ENCODE measurements at places on chromosomes 7 and 10. TPM values are rescaled to one million over a fixed set of nuclear protein-coding genes. Genes with fewer than 3 reads are reported as not detected.

Gene EGFR
- 33.8 TPM for total RNA-seq

Gene PAPSS2
- total RNA-seq, result 14.8 TPM

Gene ZNF316
- 60.3 TPM for total RNA-seq

Gene ZFYVE27
- total RNA-seq, result 62.2 TPM

Gene FKBP6
- not detected for total RNA-seq

Gene CRTAC1
- total RNA-seq, result 25.2 TPM

Gene GPR15LG
- total RNA-seq, result not detected

Gene FAM25G
- total RNA-seq, result not detected

Gene DNAJB9
- 7.5 TPM for total RNA-seq

DNA sequence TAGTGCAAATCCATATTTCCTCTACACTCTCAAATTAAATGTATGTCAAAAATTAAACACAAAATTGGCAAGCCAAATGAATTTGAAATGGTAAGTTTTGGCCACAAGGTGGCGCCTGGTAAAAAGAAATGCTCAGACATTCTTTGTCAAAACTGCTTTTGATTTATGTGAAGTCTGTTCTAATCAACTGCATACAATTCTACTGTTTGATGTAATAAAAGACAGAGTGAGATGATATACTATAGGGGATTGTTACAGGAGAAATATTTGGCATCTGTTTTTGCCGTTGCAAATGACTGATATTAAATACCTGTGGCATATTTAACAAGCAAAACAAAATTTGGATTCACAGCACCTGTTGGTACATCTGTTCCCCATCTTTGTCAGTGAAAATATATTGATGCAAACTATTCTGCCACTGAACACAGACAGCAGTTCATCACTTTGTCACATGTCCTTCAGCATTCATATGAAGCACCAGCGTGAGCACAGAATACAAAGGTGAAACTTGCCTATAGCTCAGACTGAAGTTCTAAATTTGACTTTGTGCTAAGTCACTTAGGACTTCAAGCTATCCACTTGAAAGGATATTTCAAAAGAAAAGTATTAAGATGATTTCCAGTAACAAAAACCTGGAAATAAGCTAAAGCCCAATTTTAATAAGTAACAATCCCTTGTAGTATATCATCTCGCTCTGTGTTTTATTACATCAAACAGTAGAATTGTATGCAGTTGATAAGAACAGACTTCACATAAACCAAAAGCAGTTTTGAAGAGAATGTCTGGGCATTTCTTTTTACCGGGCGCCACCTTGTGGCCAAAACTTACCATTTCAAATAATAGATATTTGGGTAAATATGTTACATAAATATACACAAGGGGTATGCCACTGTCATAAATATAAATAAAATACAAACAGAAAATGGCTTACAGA, 10.2 kb upstream of the CH25H start:
- peak; percentile 76 for DNase-seq

DNA sequence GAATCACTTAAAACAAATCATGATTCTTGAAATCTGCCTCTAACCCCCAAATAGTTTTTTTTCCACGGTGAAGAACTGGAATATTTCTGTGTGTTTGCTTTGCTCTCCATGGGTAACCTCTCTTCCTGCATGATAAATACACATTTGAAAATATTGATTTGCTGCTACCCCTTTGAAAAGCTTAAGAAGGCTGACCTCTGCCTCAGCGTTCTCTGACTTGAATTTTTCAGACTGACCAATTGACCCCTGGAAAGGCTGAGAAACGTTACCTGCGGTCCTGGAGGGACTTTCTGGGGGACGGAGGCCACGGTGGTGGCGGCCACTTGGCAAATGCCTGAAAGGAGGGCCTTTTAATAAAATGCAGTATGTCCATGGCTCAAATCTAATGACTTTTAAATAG, 520.2 kb downstream of the LRMDA start:
- DNase-seq, result no peak

DNA sequence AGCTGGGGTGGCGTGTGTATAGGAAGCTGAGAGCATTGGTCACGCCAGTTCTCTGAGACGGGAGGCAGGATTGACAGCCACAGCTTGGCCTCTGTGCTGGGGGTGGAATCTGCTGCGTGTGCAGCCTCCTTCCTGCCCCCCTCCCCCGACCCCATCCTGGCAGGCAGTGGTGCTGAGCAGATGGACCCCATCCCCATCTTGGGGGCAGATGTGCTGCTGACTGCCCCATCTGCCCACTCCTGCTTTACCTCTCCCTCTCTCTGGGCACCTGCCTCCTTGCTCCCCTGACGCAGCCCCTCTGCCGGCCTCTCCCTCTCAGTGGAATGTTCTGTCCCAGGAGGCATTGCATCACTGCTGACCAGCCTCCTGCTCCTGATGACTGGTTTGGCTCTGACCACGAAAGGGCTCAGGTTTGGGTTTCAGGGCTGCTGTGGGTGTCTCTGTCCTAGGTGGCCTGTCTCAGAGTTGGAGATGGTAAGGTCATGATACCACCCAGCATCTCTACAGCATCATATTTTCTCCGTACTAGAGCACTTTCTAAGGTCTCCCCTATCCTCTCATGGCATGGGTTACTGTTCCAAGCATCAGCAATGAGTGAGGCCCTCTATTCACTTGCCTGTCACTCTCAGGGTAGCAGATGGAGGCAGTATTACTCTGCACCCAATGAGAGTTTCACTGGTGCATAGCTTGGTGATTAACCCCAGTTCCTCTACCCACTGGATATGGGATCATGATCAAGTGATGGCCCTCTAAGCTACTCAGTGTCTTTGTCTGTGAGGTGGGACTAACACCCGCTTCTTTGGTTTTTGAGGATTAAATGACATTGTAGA, 81.9 kb downstream of the RBM20 start:
- no peak for DNase-seq

- no peak for DNase-seq
Observed at GRCh38 chr10:15122477-15123030, 25.4 kb downstream of the RPP38 start.

DNA sequence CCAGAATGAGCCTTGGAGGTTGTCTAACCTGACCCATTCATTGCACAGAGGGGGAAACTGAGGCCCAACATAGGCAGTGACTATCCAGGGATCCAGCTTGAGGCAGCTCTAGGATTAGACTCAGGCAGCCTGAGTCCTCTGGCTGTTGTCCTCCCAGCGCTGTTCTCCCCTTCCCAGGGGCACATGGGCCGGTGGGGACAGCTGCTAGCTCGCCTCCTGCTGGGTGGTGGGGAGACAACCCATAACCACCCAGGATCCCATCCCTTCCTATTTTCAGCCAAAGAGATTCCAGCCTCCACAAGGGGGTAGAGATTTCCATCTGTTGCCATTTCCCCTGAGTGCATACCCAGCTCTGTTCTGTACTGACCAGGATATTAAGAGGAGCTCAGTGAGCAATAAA, 145.1 kb upstream of the GPR26 start:
- no peak for DNase-seq

GRCh38 chr7:90736968-90737939, 141.1 kb downstream of the CDK14 start:
- DNase-seq, result no peak

GRCh38 chr7:127928852-127929251, 102.4 kb downstream of the LRRC4 start:
- DNase-seq, result no peak

GRCh38 chr10:9535744-9536143, 1481.3 kb downstream of the GATA3 start:
- no peak for DNase-seq

DNA sequence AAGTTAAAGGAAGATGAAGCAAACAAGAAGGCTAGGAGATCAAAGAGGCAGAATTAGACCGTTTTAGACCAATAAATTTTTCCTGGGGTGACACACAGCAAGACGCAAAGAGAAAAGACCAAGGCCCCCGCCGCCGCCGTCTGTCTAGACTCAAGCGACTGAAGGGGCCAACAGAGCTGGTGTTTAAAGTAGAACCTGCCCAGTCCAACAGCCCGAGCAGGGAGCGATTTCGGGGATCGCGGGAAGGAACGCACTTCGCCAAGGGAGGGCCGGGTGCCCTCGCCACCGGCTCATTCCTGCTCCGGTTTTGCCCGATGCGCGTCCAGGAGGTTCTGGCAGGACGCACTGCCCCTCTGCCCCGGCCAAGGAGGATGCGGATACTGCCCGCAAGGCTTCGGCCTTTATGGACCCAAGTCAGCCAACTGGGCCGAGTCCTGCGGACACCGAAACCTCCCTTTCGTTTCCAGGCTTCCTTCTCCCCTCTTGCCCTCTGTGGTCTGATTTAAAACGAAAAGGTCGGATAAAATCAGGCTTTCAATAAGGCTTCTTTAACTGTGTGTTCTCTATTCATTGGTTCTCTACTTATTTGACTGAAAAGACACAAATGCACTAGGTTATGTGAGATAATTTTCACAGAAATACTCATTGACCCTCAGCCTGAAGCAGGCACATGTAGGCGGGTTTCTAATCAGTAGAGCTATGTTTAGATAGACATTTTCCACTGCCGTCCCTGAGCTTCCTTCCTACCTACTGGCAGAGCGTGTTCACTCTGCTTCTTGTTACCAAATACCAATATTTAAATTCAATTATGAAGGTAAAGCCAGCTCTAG, 2.2 kb upstream of the HOXA7 start:
- peak; percentile 58 for DNase-seq

DNA sequence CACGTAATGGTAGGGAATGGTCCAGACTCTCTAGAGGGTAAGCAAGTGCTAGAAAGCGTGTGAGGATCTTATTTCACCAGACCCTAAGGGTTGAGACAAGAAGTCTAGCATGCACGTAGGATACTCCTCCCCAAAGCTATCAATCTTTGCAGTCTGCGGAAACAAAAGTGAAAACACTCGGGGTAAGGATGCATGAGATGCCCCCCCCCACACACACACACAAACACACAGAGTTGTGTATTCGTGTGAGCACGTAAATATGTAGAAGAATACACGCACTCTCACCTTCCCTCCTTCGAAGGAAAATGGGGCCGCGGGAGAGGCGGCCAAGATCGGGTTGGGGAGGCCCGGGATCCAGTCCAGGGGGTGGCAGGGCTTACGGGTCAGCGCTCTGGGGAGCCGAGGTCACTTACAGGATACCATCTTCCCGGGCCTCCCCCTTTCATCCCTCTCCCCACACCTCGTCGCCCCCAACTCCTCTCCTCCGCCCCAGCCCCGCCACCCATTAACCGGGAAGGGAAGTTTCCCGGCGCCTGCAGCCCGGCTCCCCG, 455 bp downstream of the CUL2 start:
- DNase-seq, result no peak

DNA sequence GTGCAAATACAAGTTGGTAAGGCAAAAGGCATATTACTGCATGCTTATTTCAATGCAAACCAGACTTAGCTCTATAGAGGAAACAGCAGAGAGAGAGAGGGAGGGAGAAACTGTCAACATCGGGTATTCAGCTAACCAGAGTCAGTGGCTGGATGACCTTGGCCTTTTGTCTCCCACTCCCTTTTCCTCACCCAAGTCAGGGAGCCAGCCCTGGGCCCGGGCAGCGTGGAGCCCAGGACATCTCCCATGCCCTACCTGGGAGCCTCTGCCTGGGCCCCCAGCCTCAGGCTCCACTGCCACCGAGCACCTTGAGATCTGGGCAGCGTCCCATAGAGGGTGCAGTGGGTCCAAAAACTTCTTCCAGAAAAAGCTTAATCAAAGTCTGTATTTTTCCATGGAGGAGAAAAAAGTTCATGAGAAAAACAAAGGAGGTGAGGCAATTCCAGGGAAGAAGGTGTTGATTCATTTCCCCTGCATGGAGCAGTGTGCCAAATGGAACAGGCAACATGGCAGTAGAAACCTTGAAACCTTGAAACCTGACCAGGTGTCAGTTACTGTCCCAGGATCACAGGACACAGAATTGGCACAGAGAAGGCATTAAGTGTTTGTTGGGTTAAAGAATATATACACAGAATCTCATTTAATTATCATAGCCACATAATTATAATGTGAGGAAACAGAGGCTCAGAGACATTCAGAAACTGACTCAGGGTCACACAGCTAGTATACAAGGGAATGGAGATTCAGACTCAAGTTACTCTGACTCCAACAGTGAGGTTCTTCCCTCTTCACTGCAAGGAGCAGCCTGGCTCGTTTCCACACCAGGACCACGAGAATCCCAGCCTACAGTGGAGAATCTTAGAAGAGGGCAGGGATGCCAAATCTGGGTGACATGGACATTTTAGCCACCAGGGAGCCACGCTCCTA, 5.8 kb upstream of the NCOA4 start:
- no peak for DNase-seq

DNA sequence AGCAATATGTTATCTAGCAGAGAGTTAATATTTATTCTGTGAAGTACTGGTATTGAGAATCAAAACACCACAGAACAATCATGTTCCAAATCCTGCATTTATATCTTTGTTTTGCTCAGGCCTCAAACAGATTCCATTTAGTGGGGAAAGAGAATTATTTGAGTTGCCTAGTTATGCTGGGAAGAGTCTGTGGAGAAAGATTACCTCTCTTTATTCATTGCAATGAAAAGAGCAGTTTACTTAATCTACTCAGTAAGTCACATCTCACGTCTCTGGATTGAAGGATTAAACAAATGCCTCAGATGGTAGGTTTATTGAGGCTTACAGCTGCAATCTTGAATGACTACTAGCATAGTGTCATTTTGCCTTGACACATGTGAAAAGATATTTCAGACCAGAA, 76.4 kb downstream of the RUNDC3B start:
- DNase-seq, result no peak

DNA sequence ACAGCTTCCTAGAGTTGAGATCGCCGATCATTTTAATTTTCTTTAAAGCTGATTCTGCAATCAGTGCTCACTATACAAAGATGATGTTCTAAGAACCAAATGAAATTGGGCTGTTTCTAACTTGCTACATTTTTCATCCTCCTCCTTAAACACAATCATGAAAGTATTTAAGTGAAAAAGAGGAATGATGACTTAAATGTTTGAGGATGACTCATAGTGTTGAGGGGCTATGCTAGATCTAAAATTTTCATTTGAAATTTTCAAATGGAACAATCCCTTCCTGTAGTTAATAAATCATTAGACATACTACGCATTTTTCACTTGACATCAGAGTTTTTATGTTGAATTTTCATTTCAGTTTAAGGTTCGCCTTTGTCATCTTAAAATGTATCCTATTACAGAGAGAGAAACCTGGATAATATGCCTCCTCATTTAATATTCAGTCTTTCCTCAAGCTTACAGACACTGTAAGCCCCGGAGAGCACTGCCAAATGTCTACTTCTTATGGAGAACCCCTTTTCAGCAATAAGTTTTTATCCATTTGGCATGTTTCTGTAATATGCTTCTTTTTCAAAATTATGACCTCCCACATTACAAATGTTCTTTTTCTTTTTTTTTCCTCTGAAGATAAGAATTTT, 499.6 kb downstream of the MAGI2 start:
- DNase-seq, result no peak

GRCh38 chr7:121796936-121797656, 75.9 kb upstream of the PTPRZ1 start:
- DNase-seq, result no peak

GRCh38 chr7:29194594-29195427, at the start of gene CHN2:
TSS of gene CHN2 (plus strand) at chr7:29194775.
- DNase-seq, result no peak
